Breast epithelium (tissue), 4 donors: ENCODE measurements at places on chromosomes 3 and 15.
A peak's percentile ranks its signal among the peaks of the same experiment; 100 is the strongest.

DNA sequence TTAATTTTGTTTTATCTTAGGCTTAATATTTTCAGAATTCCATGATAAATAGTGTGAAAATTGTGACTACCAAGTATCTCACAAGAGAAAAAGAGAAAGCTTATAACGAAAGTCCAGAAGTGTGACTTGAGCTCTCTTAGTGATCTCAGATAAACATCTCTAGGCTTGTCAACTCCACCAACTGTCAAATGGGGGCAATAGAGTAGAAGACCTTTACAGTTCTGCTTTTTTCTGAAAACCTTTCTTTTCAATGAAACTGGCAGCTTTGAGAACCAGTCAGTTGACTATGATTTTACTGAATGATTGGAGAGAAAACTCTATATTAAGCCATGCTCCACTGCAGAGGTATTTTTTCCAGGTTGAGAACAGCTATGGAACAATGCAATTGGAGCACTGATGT is 119.2 kb upstream of the TP63 start:
- DNase-seq = no peak
- no peaks in the 10 kb centered on the region for H3K27me3 ChIP-seq
- no peak overlapping the region for H3K27ac ChIP-seq
- H3K4me1 ChIP-seq = no peaks in the 10 kb centered on the region

DNA sequence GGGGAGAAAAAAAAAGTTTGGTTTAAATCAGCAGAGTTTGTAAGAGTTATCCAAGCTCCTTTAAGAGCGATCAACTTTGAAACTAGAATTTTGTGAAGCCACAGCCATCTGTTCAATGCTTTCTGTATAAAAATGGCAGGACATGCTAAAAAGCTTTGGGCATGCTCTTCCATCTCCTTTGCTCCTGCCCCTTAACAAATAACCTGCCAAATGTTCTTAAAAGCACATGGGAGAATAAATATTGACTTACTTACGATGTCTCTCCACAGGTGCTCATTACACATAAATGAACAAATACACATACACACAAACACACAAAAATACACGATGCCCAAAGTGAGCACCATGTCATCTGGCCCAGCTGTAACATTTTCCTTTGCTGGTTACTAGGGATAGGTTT is 211.8 kb upstream of the DPH6 start:
- H3K36me3 ChIP-seq = no peaks in the 10 kb centered on the region
- no peak for DNase-seq
- H3K27me3 ChIP-seq = no peaks in the 10 kb centered on the region
- no peak overlapping the region for H3K4me3 ChIP-seq
- H3K27ac ChIP-seq = no peak overlapping the region

DNA sequence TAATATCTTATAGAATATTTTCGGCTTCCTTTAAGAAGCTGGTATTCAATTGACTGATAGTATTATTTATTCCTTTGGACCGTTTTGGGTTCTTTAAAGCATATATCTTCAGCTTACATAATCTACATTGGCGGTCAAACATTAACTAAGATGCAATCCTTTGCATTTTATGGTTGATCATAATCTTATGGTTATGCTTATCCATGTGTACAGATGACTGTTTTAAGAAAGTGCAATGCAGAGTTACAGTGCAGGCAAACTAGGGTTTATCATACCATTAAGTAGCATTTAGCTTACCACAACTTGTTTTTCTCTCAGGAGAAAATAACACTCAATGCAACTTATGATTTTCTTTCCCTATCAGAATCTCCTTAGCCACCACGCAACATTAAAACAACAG is 41.4 kb upstream of the POU1F1 start:
- H3K4me3 ChIP-seq = no peak overlapping the region
- H3K36me3 ChIP-seq = no peaks in the 10 kb centered on the region
- no peak overlapping the region for H3K27ac ChIP-seq
- H3K4me1 ChIP-seq = no peaks in the 10 kb centered on the region

GRCh38 chr3:137199678-137200077 is 241.9 kb downstream of the IL20RB start:
- no peak overlapping the region for H3K27ac ChIP-seq
- no peak overlapping the region for H3K4me3 ChIP-seq
- no peak for DNase-seq
- H3K27me3 ChIP-seq = no peaks in the 10 kb centered on the region
- no peaks in the 10 kb centered on the region for H3K36me3 ChIP-seq

GRCh38 chr3:193777524-193777923 is 184.5 kb downstream of the OPA1 start:
- H3K27ac ChIP-seq = no peak overlapping the region
- H3K27me3 ChIP-seq = no peaks in the 10 kb centered on the region
- H3K4me3 ChIP-seq = no peak overlapping the region
- peaks cover 2% of the 10 kb centered on the region for H3K4me1 ChIP-seq

- DNase-seq = no peak
- H3K36me3 ChIP-seq = no peaks in the 10 kb centered on the region
- H3K4me3 ChIP-seq = peak overlapping the region; percentile 52
- H3K4me1 ChIP-seq = peaks cover 6% of the 10 kb centered on the region
- H3K27me3 ChIP-seq = peaks cover 6% of the 10 kb centered on the region
- no peak overlapping the region for H3K27ac ChIP-seq
Measured at GRCh38 chr3:47578119-47578632, 489 bp downstream of the CSPG5 start.

DNA sequence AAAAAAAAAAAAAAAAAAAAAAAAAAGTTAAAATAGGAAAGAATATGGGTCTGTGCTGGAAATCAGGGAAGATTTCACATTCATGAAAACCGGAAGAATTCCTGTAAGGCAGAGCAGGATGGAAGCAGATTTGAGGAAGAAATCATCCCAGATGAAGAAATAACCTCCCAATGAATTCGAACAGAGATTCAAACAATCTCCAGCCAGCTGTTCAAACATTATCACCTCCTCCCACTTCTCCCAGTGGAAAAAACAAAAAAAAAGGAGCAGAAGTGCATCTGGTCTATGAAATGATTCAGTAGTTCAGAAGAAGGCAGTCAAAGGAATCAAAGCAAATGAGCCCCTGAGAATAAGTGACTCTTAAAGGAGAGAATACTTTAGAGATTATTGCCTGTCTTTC is 33.1 kb downstream of the CP start:
- H3K4me3 ChIP-seq = no peak overlapping the region
- H3K36me3 ChIP-seq = no peaks in the 10 kb centered on the region
- H3K4me1 ChIP-seq = no peaks in the 10 kb centered on the region
- H3K27me3 ChIP-seq = no peaks in the 10 kb centered on the region
- DNase-seq = no peak

- no peaks in the 10 kb centered on the region for H3K36me3 ChIP-seq
- H3K4me3 ChIP-seq = no peak overlapping the region
- no peak for DNase-seq
- no peaks in the 10 kb centered on the region for H3K27me3 ChIP-seq
- no peak overlapping the region for H3K27ac ChIP-seq
- H3K4me1 ChIP-seq = no peaks in the 10 kb centered on the region
Measured at GRCh38 chr3:5488771-5489170, 301.3 kb downstream of the EDEM1 start.

GRCh38 chr3:52934630-52935530 is 37.5 kb upstream of the STIMATE start:
- no peaks in the 10 kb centered on the region for H3K4me1 ChIP-seq
- no peaks in the 10 kb centered on the region for H3K36me3 ChIP-seq
- H3K27me3 ChIP-seq = no peaks in the 10 kb centered on the region
- no peak overlapping the region for H3K27ac ChIP-seq
- H3K4me3 ChIP-seq = no peak overlapping the region

- no peaks in the 10 kb centered on the region for H3K4me1 ChIP-seq
- H3K36me3 ChIP-seq = no peaks in the 10 kb centered on the region
- DNase-seq = no peak
- H3K4me3 ChIP-seq = no peak overlapping the region
- no peak overlapping the region for H3K27ac ChIP-seq
Measured at GRCh38 chr3:186990878-186991308, 60.6 kb downstream of the ST6GAL1 start.

DNA sequence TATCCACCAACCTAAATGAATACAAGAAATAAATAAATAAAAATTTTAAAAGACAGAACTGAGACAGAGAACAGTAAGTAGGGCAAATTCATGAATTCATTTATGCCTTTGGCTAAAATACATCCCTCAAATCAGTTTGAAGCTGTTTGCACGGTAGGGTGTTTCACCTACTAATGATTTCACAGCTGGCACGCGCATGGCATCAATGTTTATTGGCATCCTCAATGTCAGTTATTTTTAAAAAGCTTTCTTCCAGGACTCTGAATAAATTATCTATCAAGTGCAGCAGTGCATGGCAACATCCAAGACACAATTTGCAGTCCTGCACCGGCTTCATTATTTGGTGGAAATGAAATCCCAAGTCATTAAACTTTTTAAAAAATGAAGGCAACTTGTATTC is 985.2 kb upstream of the ROBO1 start:
- H3K27ac ChIP-seq = no peak overlapping the region
- no peaks in the 10 kb centered on the region for H3K36me3 ChIP-seq
- H3K4me3 ChIP-seq = no peak overlapping the region
- H3K27me3 ChIP-seq = no peaks in the 10 kb centered on the region
- no peak for DNase-seq

DNA sequence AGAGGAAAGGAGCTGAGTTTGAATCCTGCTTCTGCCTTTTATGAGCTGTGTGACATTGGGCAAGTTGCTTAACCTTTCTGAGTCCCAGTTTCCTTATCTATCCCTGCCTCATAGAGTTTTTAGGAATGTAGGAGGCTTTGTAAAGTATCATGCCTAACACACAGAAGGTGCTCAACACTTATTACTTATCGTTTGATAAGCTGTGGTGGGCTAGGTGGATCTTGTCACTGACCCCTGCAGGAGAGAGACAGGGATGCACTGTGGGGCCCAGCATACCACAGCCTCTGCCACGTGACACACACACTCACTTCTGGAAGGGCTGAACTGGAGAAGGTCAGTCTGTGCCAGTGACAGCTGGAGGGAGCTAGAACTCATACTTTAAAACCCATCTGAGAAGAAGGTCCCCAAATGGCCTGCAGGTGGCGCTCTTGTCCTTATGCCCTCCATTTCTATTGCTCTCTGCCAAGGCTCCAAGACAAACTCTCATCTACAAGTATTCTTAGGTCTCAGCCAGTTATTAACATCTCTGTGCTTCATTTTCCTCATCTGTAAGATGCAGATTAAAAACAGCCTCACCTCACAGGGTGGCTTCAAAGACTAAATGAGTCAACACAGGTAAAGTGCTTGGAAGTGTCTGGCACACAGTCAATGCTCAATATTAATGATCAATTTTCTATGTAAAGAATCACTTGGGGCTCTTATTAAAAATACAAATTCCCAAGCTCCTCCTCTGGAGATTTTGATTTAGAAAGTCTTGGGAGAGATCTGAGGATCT is 57.5 kb upstream of the HACD2 start:
- H3K4me1 ChIP-seq = no peaks in the 10 kb centered on the region
- no peaks in the 10 kb centered on the region for H3K27me3 ChIP-seq
- no peak overlapping the region for H3K4me3 ChIP-seq
- no peak for DNase-seq
- no peaks in the 10 kb centered on the region for H3K36me3 ChIP-seq

DNA sequence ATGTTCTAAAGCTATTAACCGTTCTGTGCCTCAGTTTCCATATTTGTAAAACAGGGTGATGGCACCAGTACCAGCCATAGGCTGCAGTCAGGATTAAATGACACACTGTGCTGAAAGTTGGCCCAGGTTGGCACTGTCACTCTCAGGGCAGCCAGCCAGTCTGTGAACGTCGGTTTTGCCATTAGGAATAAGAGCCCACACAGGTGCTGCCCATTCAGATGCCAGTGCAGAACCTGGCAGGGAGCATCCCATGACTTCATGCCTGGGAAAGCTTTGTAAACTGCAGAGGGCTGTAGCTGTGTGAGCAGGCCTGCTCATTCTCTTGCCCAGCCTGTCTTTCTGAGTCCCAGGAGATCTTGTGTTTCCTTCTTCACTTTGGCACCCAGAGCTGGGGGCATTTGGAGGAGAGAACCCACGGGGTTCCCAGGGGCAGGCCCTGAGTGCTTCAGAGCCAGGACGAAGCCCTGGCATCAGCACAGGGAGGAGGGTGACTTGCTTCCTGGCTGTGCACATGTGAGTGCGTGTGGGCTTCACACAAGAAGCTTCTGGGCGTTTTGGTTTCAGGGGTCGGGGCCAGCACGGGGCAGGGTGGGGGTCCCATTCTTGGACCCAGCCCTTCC is 46.9 kb downstream of the ZNF710 start:
- H3K27me3 ChIP-seq = no peaks in the 10 kb centered on the region
- no peak for DNase-seq
- no peaks in the 10 kb centered on the region for H3K36me3 ChIP-seq
- peak overlapping the region; percentile 84 for H3K27ac ChIP-seq
- no peak overlapping the region for H3K4me3 ChIP-seq
- peaks cover 5% of the 10 kb centered on the region for H3K4me1 ChIP-seq

DNA sequence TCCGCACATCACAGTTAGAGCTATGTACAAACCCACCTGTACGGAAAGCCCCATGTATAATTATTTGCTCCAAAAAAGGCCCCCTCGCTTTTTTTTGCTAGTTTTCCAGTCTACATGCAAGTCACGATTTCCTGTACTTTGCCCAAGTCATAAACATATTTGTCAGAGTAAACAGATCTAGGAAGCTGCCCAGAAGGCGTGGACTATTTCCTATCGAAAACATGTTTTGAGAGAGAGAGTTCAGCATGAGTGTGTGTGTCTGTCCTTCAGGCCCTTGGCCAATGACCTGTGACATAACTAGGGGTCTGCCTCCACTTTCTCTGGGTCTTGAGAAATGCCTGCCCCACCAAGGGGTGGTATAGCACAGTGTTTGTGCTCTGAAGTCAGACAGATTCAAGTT is 72.7 kb upstream of the HACD2 start:
- H3K36me3 ChIP-seq = no peaks in the 10 kb centered on the region
- no peak overlapping the region for H3K4me3 ChIP-seq
- DNase-seq = no peak

DNA sequence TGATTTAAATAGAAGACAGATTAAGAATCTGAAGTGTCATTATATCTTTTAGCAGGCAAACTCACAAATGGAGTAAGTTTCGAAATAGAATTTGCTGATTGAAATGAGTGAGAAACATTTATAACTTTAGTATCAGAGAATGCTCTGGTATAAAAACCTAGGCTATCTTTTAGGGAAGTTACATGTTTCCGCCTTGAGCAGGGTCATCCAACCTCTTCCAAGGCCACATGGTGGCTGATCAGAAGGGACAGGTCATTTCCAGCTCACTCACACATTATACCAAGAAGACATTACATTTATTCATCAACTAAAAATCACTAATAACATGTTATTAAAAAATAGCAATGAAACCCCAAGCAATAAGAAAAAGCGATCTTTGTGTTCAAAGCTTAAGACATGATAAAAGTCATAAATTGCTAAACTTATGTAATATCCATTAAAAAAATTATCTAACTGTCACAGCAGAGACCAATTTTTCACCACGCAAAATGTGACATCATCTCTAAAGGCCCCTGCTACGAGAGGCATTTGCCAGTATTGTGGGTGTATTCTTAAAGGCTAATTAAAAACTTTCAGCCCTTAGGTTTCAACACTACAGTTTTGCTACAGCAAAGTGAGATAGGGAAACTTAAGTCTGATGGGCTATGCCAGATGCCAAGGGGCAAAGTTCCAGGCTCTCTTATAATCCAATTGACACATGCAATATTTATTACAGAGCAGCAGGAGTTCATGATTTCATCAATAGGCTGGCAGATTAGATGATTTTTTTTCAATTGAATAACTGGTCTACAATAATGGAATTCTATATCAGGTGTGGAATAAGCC is 240.4 kb upstream of the TBL1XR1 start:
- H3K4me3 ChIP-seq = no peak overlapping the region
- H3K4me1 ChIP-seq = no peaks in the 10 kb centered on the region
- no peaks in the 10 kb centered on the region for H3K27me3 ChIP-seq
- no peak overlapping the region for H3K27ac ChIP-seq

- H3K27me3 ChIP-seq = no peaks in the 10 kb centered on the region
- H3K27ac ChIP-seq = no peak overlapping the region
- H3K4me1 ChIP-seq = no peaks in the 10 kb centered on the region
- no peaks in the 10 kb centered on the region for H3K36me3 ChIP-seq
Measured at GRCh38 chr3:155070932-155071387, 9.2 kb upstream of the MME start.
